ENCODE measurements at places on chromosomes 1 and 21.
A peak's percentile ranks its signal among the peaks of the same experiment; 100 is the strongest.

DNA sequence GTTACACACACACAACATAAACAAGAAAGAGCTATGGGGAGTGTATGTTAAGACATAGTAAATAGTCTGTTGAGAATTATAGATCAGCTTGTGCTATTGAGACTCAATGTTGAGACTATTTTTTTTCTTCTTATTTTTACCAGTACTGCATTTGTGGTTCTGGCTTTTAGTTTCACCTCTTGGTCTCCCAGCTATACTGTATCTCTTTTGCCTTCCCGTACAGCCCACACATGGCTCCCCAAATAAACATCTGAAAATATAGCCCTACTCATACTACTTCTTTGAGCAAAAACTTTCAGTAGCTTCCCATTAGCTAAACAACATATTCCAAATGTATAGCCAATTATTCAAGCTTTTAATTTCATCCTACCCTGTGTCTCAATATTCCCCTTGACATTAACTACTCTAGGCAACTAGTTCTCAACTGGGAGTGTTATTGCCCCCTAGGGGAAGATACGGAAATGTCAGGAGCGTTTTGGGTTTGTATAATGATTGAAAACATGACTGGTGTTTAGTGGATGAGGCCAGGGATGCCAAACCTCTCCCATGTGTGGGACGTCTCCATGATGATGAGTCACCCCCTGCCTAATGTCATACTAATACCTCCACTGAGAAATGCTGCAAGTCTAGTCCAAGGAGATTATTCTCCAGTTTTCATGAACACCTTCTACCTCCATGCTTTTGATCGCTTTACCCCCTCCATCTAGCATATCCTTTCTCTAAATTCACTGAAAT lies 6.8 kb downstream of the RPE65 start:
- DNase-seq, result no peak

DNA sequence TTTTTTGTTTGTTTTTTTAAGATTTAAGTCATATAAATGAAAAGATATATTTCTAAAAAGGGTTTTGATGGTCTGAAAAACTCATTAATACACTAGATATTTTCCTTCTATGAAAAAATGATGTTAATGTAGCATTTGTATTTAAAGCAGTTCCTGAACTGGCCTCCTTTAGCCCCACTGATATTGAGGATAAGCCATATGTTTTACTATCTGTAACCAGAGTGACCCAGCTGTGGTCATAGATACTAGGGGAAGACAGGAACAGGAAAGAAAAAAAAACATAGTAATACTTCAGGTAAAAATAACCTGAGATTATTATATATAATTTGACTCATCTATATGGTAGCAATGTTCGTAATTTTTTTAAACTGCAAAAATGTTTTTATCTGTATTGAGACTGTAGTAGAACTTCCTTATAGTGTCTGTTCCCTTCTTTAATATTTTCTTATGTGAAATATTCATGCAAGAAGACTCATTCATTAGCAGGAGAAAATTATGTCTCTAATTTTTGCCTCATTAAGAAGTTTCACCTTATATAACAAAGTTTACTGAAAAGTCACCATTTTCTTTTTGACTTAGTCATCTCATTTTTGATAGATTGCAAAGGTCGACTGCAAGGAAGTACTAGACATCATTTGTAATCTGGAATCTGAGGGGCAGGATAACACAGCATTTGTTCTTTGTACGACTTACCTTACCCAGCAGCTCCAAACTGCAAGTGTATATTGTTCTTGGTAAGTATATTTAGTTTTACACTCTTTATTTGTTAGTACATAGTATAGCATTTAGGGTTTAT lies 25.6 kb upstream of the TMCO2 start:
- DNase-seq, result no peak

DNA sequence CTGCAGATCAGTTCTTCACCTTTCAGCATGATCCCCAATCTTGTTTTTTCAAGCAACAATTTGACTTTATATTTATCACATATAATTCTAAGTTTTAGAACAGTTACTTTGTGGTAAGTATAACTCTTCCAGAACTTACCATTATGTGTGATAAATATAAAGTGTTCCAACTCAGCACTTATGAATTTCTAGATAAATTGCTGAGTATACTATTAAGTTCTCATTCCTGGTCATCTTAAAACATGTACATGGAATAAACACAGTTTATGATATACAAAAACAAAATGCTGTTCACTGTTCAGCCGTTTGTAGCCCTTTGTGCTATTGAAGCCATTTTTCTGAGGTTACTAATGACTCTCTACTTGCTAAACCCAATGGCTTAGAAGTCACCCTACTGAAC lies 5.1 kb upstream of the XPR1 start:
- no peak for DNase-seq

GRCh38 chr1:156371553-156372264 lies 2.7 kb downstream of the RHBG start:
- peak; percentile 64 for DNase-seq

DNA sequence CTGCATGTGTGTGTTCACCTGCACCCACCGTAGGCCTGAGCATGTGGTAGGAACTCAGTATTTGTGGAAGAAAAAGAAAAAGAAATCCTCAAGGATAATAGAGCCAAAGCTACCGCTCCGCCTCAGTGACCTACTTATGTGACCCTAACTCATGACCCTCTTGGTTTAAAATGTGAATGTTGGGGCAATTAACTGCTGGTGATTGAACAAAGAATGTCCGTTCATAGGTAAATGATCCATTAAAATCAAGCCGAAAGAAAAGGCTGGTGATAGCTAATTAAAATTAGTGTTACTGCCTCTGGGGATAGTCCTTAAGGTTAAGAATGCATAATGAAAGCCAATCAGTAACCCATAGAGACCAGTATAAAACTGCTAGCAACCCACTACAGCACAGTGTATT lies 98.1 kb downstream of the PRDM2 start:
- no peak for DNase-seq

GRCh38 chr21:14693997-14694396 lies 147.9 kb upstream of the SAMSN1 start:
- no peak for DNase-seq

GRCh38 chr21:19608101-19608621 lies 1204.6 kb upstream of the TMPRSS15 start:
- no peak for DNase-seq
